Activated T-helper 17 cell treated with anti-CD3 and anti-CD28 coated beads, Interleukin-2, amount 50 U/mL, for 72 hours (primary cell): ENCODE measurements at places on chromosomes 6 and 20. TPM values are rescaled to one million over a fixed set of nuclear protein-coding genes. Genes with fewer than 3 reads are reported as not detected.
A peak's percentile ranks its signal among the peaks of the same experiment; 100 is the strongest.

- ATAC-seq = peak; percentile 87
These were observed 108.4 kb upstream of the PRSS16 start for GRCh38 chr6:27138837-27139755.

DNA sequence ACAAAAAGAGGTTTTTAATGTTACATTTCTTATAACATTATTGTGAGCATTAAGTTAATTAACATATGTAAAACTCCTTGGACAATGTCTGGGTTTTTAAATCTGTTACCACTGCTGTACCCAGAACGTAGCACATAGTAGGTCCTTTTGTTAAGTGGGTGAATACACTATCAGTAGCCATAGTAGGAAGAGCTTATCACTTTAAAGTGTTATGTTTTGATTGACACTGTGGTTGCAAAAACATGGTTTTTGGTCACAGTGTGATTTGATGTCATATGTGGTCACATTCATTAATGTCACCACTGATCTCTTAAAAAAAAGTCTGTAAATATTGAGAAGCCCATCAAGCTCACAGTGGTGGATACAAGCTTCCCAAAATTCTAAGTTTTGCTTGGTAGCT is 160.7 kb downstream of the PLCB1 start:
- no peak for ATAC-seq

PGC gene
- total RNA-seq = not detected

OTOR gene
- not detected for total RNA-seq

UST gene
- total RNA-seq = 7.5 TPM
